Activated naive CD4-positive, alpha-beta T cell treated with anti-CD3 and anti-CD28 coated beads for 36 hours (primary cell): ENCODE measurements at places on chromosomes 7 and 10. TPM values are rescaled to one million over a fixed set of nuclear protein-coding genes. Genes with fewer than 3 reads are reported as not detected.

- DNase-seq, result no peak
These were observed 488.8 kb upstream of the ZMIZ1 start for GRCh38 chr10:78579995-78580394.

- no peak for DNase-seq
These were observed 19.7 kb downstream of the DOCK1 start for GRCh38 chr10:126924915-126925300.

DNA sequence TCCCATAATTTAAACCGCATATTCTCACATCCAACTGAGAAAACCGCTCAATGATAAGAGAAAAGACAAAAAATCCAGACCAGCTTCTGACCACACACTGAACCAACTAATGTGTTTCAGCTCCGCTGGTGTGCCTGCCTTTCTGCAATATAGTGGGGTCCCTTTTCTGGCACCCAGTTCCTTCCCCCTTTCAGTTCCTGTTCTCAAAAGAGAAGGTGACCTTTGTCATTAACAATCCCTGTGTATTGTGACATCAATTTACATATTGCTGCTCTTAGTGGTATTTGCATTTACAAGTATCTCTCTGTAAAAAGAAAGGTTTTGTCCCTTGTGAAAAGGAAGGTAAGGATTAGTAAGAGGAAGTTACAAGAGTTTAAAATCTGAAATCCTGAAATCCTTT is 1.4 kb downstream of the PPP1R17 start:
- no peak for DNase-seq

DNA sequence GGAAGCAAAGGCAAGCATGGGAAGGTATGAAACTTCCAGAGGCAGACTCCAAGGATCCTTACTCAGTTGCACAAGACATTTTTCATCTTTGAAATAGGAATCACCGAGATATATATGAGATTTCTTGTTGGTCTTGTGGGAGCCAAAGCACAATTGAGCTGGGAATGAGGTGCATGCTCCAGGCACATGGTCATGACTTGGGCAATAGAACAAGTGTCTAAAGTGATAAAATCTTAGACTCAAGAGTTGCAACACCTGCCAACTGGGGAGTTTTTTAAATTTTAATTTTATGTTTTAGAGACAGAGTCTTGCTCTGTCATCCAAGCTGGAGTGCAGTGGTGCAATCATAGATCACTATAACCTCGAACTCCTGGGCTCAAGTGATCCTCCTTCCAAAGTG is 169.5 kb upstream of the ADCY1 start:
- no peak for DNase-seq

The IL15RA gene
- total RNA-seq, result 14.7 TPM
